ENCODE measurements at places on chromosomes 2 and 18.

DNA sequence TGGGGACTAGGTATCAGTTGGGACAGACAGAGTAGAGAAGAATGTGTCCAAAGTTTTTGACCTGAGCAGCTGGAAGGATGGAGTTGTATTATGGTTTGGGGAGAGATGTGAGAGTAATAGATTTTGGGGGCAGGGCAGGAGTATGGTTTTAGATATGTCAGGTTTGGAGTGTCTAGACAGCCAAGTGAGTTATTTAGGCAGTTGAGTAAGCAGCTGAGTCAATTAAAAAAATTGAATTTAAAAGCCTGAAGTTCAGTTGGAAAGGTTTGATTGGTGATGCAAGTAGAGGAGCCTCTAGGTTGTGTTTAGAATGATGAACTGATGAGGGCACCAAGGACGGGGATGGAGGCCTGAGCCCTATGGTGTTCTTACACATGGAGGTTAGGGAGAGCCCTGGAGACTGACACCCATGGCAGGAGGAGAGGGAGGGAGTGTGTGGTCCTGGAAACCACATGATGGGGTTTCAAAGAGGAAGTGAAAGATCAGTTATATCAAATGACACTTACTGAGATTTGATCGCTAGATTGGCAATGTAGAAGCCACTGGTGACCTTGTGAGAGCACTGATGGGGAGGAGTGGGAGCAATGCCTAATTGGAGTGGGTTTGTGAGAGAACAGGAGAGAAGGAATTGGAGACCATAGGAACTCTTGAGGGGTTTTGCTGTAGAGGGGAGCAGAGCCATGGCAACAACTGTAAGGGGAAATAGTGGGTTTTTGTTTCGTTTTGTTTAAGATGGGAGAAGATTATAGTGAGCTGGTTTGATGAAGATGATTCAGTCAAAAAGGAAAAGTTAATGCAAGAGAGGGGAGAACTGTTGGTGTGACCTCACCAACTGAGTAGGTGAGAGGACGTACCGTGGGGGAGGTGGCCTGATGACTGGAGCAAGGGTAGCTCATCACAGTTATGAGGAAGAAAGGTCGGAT lies 10.3 kb downstream of the ITGA6 start:
- no peak for DNase-seq

- DNase-seq: no peak
Measured at GRCh38 chr18:45652303-45653080, 37.2 kb downstream of the SLC14A2 start.

- DNase-seq: peak; percentile 93
Measured at GRCh38 chr2:36478332-36478738, 119.6 kb downstream of the FEZ2 start.

DNA sequence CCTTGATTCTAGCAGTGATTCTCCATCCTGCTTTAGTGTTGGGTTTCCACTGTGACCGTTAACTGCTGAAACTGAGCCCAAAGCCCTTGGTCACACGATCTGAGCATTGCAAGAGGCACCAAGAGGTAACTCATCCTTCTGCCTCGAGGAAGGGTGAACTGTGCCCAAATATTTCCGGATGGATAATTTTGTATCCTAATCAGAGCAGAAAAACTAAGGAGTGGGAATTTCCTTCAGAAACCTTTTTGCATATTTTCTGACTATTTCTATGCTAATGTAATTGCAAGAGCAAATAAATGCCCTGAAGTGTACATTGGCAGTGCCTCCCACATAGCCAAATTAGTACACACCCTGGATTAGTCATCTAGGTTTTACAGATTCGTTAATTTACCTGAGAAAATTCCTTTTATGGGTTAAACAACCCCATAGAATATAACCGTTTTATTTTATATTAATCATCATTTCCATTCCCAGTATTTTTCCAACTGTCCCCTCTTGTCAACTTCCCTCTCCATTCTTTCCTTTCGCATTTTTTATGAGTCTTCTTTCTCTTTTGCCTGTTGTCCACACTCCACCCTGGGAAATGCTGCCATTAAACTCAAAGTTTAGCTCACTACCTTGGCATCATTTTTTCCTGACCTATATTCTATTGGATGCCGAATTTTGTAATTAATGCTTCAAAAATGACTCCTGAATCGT lies 31.7 kb upstream of the COBLL1 start:
- DNase-seq: no peak

- DNase-seq: no peak
Measured at GRCh38 chr2:121558329-121558728, 27.6 kb downstream of the RNU4ATAC start.

GRCh38 chr18:59697236-59697932 lies at the start of gene CCBE1:
Gene CCBE1 (minus strand): TSS chr18:59697423.
- DNase-seq: peak; percentile 71

DNA sequence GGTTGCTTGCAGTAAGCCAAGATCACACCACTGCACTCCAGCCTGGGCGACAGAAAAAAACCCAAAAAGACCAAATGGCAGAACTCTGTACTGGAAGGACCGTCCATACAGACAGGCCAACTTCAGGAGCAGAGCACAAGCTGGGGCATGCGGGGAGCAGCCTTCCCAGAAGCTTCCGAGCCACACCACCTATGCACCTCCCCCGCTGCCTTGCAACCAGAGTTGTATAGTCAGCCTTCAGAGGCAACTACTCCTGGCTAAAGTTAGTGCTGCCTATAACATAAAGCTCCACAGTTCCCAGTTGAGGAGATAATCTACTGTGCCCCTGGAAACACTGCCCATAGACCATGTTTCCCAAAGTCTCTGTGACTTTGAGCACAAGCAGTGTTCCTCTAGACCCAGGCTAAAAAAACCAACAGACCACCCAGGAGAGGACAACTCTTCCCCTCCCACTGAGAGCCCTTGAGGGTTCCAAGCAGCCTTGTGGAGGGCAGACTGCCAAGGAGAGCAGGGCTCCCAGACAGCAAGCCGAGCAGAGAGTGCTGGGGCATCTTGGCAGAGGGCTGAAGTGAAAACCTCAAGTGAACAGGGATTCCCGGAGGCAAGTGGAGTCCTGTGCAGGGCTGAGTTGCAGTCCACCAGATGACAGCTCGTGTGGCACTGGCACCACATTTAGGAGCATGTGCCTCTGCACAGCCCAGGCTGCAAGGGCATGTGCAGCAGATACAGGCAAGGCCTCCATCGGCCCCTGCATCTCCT lies 6.8 kb downstream of the SFT2D3 start:
- peak; percentile 11 for DNase-seq

DNA sequence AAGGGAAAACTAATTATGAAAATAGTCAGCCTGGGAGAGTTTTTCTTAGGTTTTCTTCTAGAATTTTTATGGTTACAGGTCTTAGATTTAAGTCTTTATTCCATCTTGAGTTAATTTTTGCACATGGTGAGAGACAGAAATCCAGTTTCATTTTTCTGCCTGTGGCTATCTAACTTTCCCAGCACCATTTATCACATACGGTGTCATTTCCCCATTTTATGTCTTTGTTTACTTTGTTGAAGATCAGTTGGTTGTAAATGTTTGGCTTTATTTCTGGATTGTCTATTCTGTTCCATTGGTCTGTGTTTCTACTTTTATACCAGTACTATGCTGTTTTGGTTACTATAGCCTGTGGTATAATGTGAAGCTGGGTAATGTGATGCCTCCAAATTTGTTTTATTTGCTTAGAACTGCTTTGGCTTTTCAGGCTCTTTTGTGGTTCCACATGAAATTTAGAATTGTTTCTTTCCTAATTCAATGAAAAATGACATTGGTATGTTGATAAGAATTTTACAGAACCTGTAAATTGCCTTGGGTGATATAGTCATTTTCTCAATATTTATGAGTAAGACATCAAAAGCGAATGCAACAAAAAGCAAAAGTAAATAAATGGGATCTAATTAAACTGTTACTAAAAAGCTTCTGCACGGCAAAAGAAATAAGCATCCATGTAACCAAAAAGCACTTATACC lies 146.1 kb upstream of the NOL4 start:
- no peak for DNase-seq

- DNase-seq: no peak
Measured at GRCh38 chr2:74497777-74498499, 1.5 kb downstream of the LBX2 start.

DNA sequence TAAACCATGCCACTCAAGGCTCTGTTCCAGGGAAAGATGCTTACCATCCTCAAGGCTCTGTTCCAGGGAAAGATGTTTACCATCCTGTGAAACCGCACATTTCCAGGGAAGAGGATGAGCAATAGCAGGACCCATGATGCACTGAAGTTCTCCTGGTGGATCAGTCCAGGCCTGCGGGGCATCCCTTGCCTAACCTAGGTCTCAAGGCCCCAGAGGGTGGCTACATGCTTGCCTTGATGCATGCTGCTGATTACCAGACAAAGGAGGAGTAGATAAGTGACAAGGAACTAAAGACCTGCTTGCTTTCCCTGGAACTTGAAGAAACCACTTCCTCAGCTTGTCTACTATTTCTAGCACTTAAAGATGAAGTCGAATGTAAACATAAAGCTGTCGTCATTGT lies 111.0 kb upstream of the LINC00305 start:
- no peak for DNase-seq

All from fibroblast of lung (primary cell).